ENCODE measurements at places on chromosomes 12 and 14.

DNA sequence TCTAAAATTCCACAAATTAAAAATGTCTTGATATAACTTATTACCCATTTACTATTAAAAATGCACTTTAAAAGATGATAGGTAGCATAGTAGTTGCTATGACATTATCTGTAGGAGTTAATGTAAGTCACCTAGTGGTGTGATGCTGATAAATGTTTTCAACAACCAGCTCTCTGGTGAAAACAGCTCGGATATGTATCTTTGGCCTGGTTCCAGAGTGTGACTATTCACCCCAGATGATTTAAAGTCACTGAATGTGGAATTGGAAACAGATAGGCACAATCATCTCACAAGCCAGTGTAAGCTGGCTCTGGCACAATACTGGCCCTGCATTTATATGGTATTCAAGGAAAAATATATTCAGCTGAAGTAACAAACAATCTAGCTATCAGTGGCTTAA is 9.2 kb upstream of the CCDC196 start:
- no peak for DNase-seq

GRCh38 chr12:24861766-24862540 is 86.9 kb downstream of the BCAT1 start:
- DNase-seq, result no peak

GRCh38 chr12:132629330-132629729 is 10.8 kb downstream of the P2RX2 start:
- DNase-seq, result no peak

- DNase-seq, result no peak
Observed at GRCh38 chr14:100629098-100629497, 41.9 kb upstream of the BEGAIN start.

- DNase-seq, result no peak
Observed at GRCh38 chr14:69600304-69600891, 11.0 kb upstream of the SUSD6 start.

DNA sequence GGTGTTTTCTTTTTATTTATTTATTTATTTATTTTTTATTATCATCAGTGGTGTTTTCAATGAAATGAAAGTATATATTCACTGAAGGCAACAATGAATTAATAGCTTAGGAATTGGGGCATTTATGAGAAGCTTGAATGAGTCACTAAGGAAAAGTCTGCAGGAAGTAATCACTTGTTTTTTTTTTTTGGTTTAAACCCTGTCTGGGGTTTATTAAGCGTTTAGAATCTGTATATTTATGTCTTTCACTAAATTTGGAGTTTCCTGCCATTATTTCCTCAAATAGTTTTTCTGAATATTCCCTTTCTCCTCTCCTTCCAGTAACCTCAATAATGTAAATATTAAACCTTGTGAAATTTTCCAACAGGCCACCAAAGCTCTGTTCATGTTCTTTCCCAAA is 85.5 kb downstream of the TESC start:
- DNase-seq, result no peak

DNA sequence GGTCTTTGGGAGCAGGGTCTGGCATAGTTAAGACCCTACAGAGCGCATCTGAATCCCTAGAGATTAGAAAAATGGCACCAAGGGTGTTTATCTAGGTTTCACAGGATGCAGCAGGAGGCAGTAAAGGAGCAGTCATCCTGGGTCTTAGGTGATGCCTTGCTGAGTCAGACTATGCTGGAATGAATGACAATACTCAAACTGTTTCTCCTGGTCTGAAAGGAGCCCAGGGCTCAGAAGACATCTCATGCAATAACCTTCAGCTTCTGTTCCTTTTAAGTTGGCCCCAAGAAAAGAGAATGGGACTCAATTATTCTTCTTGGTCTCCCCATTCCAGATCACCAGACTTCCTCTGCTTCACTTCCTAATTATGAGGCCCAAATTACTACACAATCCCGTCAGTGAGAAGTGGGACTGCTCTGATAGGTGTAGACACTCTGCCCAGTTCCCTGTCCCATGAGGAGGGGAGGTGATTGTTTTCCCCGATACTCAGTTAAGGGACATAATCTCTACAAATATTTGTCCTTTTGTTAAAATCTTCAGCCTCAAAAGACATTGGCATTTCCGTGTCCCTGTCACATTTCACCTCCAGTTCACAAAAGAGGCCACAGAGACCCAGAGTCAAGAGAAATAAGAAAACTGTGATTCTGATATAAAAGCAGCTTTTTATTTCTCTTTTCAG is 14.8 kb upstream of the APOF start:
- DNase-seq, result no peak

DNA sequence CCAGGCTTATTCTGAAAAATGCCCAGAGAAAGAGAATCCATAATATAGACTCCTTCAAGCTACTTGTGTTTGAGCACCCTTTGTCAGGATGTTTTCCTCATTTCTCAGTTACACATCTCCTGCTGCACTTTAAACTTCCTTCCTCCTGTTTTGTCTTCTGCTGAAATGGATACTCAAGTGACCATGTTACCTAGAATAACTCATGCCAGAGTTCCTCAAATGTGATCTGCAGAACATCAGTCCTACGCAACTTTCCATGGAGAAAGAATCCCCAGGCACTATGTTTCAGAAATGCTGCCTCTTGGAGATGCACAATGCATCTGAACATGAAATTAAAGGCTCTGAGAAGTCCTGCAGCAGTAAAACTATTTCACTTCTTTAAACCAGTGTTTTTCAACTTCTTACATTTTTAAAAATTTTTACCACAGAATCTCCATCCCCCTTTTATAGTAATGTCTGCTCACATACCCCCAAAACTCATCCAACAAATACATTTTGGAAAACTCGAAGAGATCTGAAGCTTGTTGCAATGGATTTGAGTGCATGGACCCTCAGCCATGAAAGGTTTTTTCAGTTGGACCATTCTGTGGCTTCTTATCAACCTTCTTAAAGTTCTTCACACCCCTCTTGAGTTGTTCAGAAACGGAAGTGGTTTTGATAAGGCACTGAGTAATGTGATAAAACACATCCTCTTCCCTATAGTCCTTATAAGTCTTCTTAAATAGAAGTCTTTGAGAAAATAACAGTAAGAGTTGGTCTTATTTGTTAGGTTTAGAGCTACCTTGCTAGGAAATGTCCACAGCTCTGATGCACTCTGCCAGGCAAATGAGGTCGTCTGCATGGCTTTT is 84.5 kb upstream of the KCNA1 start:
- peak; percentile 34 for DNase-seq

DNA sequence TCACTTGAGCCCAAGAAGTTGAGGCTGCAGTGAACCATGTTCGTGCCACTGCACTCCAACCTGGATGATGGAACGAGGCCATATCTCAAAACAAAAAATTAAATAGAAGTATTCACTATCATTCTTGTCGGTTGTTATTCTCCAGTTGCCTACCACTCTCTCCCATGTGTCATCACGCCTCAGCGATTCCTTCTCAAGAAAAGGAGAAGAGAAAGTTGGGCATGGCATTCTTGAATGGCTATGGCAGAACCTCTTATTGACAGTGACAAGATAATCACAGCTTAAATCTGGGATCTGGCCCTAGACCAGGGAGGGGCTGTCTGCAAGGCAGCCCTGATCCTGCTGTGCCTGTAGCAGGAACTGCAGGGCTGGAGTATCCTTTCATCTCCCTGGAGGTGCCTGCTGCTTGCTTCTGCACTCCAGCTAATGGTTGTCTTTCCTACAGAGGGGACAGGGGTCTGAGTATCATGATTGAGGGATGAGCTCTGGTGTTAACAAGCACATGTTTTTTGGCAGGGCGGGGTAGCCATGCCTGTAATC is 12.8 kb upstream of the MLEC start:
- no peak for DNase-seq

DNA sequence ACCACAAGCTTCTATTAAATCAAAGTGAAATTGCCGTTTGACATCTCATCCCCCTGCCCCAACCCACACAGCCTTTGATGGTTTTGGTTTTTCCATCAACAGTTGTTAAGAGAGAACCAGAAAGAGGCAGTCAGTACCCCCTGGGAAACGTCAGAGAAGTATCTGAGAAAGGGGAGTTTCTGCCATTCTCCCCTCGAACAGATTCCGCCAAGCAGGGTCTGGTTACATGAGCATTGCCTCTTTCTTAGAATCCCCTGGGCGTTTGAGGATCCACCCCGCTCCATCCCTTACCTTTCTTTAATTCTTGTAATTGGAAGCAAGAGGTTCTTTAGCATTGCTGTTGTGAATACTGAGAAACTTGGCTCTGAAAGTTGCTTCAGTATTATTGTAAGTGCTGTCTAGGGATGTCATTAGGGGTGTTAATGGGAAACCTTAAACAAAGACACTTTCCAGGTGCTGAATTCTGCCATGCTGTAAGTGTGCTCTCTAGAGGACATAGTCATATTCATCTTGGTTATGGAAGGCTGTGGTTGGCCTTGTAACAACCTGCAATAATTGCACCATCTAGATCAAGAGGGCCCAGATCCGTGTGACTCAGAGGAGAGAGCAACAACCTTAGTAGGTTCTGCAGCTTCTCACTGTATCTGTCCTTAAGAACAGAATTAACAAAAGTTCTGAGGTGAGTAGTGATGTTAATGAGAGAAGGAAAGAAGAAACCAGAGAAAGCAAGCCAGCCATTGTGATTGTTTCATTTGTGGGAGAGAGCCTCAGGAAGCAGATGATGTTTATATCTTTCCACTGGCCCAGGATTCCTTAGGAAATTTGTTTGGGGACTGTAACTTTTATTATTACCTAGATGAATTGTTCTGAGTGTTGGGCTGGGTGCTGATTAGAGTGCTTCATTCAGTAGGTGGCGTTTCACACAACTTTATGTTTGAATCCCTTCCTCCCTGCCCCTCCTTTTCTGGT is 9.0 kb downstream of the TMBIM6 start:
- peak; percentile 43 for DNase-seq

- no peak for DNase-seq
Observed at GRCh38 chr14:31244626-31245025, 37.0 kb upstream of the HECTD1 start.

DNA sequence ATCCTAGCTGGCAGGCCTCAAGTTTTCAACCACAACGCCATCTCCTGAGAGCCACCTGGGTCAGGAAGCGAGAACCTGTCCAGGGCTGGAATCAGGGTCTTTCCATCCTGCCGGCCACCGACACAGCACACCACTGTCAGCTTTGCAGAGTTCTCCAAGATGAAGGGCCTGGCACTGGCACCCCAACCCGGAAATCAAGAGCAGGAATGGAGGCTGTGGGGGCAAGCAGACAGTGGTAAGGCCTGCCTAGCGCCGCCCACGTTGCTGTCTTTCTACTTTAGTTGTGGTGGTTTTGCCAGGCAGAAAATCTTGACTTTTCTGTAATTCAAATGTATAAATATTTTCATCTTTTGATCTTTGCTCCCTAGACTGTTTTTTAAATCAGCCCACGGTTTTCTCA is 90.7 kb downstream of the ITPK1 start:
- DNase-seq, result no peak

DNA sequence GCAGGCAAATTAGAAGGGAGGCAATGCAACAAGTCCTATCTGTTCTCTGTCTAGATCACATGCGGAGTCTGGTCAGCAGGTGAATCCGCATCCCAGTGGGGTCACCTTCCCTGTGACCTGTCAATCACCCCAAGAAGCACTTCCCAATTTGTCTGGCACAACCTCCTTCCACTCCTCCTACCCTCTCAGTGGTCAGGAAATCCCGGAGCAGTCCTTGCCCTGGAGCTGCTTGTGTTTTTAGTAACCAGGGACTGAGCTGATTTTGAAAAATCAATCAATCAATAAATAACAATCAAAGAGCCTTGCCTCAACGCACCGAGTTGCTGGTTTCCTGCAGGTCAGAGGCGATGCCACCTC is 572 bp upstream of the ACSS3 start:
- no peak for DNase-seq

- DNase-seq, result no peak
Observed at GRCh38 chr12:56107242-56107641, 2.9 kb downstream of the PA2G4 start.
